ENCODE measurements at places on chromosomes 2 and 18.
A peak's percentile ranks its signal among the peaks of the same experiment; 100 is the strongest.

DNA sequence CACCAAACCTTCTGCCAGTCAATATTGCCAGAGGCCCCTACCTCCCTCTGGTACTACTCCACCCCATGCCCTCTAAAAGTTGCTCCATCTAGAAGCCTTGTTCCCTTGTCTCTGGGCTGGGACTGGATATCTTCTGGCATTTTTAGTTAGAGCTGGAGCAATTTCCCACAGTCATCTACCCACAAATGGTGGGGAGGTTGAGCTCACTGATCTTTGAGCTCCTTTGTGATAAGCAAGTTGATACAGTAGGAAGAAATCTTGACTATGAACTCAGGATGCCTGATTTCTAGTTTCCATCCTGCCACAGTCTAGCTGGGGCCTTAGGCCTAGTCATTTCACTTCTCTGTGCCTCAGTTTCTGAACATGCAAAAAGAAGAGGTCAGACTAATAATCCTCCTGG lies 155.0 kb downstream of the MAIP1 start:
- DNase-seq, result no peak

- peak; percentile 8 for DNase-seq
These were observed 194.8 kb downstream of the ZEB2 start for GRCh38 chr2:144325086-144325485.

DNA sequence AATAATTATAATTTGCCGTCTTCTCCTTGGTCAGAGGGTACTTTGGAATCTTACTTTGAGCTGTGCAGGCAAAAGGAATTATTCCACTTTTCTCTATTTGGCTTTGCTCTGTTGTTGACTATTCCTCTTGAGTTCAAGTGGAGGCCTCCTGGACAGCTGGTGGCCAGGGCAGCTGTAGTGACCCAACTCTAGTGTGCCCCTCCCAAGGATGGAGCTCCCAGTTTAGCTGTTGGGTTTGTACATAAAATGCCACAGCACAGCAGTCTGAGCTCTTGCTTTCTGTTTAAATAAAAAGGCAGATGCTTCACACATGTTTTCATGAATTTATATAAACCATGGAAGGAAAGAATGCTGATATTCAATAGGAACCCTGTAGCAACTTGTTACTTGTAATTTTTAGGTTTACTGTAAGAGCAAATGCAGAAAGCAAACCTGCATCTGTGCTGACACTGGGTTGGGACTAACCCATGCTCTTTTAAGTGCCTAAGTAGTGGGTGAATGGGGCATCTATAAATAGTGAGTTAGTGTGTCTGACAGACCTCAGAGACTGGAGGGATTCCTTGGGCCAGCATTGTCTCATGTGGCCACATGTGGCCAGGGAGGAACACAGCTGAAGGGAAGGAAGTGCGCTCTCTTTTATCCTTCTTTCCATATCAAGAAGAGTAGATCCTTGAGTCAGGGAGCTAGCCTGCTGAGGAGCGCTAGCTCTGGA lies 121.8 kb downstream of the FHOD3 start:
- DNase-seq, result no peak

GRCh38 chr2:628651-629050 lies 48.6 kb downstream of the TMEM18 start:
- DNase-seq, result no peak

GRCh38 chr2:112136096-112136495 lies 2.1 kb upstream of the FBLN7 start:
- no peak for DNase-seq

- DNase-seq, result no peak
These were observed 616.7 kb downstream of the GALR1 start for GRCh38 chr18:77866351-77866750.

DNA sequence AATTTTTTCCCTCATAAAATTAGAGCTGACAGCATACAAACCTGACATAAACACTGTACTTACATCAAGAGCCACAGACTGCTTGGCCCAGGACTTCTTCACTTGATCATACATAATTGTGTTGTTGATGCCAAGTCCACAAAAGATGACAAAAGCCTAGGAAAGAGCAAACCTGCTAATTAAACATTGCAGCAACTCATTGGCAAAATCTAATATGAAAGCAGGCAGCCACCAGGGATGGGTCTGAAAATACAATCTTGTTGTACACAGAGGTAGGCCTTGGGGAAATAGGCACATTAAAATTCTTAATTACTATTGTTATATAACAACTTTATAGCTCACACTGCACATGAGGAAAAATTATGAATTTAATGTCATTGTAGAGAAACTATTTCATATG lies 255.8 kb downstream of the PDE11A start:
- DNase-seq, result no peak
